Activated naive CD8-positive, alpha-beta T cell treated with anti-CD3 and anti-CD28 coated beads for 36 hours (primary cell): ENCODE measurements at places on chromosomes 12 and 14. TPM values are rescaled to one million over a fixed set of nuclear protein-coding genes. Genes with fewer than 3 reads are reported as not detected.

The HPD gene
- total RNA-seq, result not detected

The HOXC10 gene
- not detected for total RNA-seq

The AGAP2 gene
- 23.8 TPM for total RNA-seq

The OTX2 gene
- total RNA-seq, result not detected

The C1S gene
- total RNA-seq, result 0.47 TPM

The KRT7 gene
- 2.4 TPM for total RNA-seq

The ANKS1B gene
- total RNA-seq, result not detected

The CRADD gene
- 8.7 TPM for total RNA-seq

The CISTR gene
- total RNA-seq, result not detected

The SLC6A13 gene
- 0.40 TPM for total RNA-seq

The PPP1R1A gene
- total RNA-seq, result not detected

The GARIN6 gene
- not detected for total RNA-seq

The SLC7A7 gene
- total RNA-seq, result 1.0 TPM

The ASIC1 gene
- total RNA-seq, result 10.8 TPM

The GLT8D2 gene
- total RNA-seq, result 0.43 TPM

The KRT72 gene
- not detected for total RNA-seq

The CIROP gene
- not detected for total RNA-seq

The DPY19L2 gene
- total RNA-seq, result 6.2 TPM
